ENCODE measurements at places on chromosomes 5 and 9.

DNA sequence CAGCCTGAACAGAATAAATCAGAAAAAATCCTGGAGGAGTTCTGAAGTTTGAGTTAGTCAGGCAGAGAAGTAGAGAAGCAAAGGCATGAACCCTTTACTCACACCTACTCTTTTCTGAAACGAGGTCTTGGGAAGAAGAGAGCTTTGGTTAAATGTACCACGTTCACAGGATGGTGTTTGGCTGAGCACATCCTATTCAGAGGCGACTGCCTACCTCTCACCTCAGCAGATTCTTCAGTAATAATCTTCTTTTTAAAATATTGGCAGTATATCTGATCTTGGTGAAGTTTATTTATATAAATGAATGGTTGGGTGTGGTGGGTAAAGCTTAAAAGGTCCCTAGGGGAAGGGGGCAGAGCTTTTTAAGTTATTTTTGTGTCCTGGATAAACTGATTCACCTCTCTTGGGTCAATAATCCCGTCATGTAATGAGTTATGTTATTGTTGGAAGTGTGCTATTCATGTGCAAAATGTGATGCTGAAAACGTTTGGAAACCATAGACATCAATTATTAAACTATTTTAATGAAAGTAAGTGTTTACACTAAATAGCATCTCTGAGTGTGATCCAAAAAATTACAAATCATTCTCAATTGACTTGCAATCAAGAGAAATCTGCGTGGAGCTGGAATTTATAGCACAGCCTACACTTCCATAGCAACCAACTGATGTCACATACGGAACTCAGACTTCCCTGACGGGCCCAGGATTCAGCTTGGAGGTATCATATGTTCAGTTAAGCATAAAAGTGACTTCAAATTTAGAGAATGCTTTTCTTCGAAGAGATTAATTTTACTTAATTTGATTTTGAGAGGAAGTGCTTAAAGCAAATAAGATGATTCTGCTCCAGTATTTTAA is 94.3 kb upstream of the EQTN start:
- DNase-seq = no peak

GRCh38 chr9:68631811-68632210 is 73.2 kb upstream of the PIP5K1B start:
- no peak for DNase-seq

DNA sequence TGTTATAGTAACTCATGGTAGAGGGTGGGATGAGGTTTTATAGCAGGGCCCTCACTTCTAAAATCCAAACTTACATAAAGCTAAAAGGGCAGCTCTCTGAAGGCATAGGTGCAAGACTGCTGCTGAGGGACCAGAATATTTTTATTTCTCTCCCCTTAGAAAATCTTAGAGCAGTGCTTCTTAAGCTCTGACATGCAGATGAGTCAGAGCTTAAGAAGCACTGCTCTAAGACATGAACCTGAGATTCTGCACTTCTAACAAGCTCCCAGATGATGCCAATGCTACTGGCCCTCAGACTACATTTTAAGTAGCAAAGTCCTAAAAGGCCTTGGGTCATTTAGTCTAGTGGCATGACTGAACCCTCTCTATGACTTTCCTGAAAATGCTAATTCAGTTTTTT is 97.6 kb upstream of the SPRY4 start:
- DNase-seq = no peak

GRCh38 chr5:12845549-12846159 is 941.4 kb upstream of the CTNND2 start:
- no peak for DNase-seq

- peak; percentile 33 for DNase-seq
Measured at GRCh38 chr5:141001446-141001843, 35.2 kb downstream of the PCDHAC2 start.

DNA sequence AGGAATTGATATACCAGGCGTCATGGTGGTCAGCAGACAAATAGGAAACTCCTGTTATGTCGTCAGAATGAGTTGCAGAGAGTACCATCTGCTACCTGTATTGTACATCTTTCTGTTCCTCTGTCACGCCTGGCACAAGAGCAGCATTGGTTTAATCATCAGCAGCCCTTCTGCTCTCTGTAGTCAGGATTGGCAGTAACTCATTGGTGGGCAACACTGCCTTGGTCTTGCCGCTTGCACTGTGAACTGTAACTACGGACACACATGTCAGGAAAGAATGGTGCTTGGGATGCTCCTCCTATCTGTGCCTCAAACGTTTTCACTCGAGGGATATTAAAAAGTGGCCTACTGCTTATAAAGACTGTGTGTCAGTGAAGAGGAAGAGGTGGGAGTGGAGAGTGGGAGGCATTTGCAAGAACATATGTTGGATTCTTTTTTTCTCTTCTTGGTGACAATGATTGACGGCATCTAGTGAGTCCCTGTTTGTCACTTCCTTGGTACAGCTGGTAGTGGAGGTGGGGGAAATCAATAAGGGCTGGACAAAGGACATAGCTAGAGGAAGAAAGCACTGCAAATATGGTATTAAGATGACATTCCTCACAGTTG is 76.6 kb downstream of the F2RL2 start:
- no peak for DNase-seq

GRCh38 chr5:21919414-21920022 is 933.6 kb downstream of the CDH12 start:
- peak; percentile 41 for DNase-seq

DNA sequence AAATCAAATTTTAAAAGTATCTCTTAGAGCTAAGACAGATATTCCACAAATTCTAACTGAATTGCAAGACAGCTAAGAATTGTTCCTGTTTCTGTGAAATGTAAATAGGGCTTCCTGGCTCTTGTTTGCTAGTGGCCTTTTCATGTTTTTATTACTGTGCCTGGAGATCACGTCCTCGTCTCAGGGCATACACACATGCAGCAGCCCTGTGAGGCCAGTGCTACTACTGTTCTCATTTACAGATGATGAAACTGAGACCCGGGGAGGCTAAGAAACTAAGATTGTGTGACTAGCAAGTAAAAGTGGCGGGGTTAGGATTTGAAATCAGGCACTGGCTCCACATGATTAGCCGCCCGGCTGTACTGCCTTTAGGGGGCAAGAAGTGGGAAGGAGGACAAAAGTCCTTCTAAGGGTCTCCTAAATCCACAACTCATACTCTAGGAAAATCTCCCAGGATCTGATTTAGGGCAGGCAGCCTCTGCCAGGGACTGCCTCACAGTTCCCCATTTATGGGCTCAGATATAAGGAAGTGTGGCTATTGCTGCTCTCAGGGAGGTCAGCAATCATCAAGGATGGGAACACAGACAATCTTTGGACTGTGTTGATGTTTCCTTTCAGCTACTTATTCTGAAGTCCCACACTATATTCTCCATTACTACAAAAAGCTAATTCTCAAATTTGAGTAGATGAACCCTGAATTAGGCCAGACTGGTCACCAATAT is 7.9 kb downstream of the PRUNE2 start:
- no peak for DNase-seq

- no peak for DNase-seq
Measured at GRCh38 chr9:126756876-126757415, 47.9 kb upstream of the ZBTB43 start.

GRCh38 chr9:106798016-106798799 is 64.8 kb upstream of the ZNF462 start:
- no peak for DNase-seq

- no peak for DNase-seq
Measured at GRCh38 chr5:921456-922435, 29.1 kb downstream of the TRIP13 start.

DNA sequence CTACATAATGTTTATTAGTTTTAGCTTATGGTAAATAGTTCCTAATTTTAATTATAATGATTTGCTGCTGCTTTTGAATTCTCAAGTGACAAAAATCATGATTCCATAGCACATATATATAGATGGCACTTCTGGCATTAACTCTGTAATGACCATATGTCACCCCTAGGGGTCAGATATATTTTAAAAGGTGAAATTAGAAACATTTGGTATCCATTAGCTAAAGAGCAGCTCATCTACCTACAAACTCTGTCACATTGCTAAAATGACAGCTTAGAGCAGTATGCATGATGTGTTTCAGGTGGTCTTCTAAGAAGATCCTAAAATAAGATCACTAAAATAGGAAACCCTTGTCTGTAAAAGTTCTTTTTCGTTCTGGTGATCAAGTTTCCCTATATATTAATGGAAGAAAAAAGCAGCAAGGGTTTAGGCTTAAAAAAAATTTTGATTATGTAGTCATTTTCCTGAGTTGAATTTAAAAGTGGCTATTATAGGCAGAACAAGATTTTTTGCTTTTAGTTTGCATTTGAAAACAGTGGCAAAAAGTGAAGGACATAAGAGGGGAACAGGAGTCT is 157.7 kb upstream of the POU5F2 start:
- no peak for DNase-seq

DNA sequence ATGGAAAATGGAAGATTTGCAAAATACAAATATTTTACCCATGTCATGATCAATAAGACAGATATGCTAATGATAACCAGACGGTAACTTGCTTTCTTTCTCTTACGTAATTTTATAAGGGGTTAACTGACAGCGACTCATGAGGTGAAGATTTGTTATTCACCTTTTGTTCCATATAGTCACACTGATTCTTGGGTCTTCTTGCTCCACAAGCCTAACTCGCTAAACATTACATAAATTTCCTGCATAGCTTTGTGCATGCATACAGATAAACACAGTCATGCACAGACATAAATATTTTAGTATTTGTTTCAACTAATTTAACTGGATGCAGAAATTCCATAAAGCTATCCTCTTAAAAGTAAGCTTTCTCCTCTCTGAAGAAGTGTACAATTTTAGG is 225.9 kb downstream of the VPS13A start:
- DNase-seq = no peak

Data from HTR-8/SVneo (cell line).